Stimulated activated CD8-positive, alpha-beta memory T cell treated with anti-CD3 and anti-CD28 coated beads, Interleukin-4, amount 100 ng/mL, for 4 hours (primary cell): ENCODE measurements at places on chromosomes 6 and 20.

GRCh38 chr6:148524976-148525375 lies 182.3 kb downstream of the SASH1 start:
- DNase-seq = no peak

DNA sequence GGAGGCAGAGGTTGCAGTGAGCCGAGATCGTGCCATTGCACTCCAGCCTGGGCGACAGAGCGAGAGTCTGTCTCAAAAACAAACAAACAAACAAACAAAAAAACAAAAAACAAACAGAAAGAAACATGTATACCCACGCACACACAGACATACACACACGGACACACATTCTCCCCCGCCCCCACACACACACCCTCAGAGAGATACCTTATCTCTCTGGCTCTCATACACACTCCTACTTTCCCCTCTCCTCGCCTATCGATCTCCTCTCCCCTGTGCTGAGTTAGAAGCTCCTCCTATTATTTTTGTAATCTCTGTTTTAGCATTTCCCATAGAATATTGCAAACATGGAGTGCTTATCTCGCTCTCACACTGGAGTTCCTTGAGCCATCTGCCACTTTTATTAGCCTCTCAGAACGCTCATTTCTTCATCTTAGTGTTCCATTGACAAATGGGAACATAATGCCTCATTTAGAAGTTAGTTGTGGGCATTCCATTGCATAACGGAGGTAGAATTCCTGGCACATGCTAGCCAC lies 144.2 kb upstream of the CITED2 start:
- DNase-seq = no peak

DNA sequence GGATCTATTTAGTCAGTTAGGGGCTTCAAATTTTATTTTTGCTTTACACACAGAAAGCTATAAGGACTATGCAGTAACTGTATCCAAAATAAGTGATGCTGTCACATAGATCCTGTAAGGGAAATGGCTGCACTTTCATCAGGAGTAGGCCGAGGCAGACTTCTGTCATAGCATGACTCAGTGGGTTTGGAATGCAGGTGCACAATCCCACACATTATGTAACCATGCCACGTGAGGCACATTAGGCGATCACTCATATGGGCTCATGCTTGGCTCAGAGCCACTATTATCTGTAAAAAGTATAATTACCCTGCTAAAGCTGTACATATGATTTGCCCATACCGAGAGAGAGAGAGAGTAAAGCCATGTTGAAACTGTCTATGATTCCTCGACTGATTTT lies 1189.4 kb upstream of the EYS start:
- no peak for DNase-seq

GRCh38 chr20:16555754-16556153 lies 17.5 kb downstream of the KIF16B start:
- DNase-seq = no peak

DNA sequence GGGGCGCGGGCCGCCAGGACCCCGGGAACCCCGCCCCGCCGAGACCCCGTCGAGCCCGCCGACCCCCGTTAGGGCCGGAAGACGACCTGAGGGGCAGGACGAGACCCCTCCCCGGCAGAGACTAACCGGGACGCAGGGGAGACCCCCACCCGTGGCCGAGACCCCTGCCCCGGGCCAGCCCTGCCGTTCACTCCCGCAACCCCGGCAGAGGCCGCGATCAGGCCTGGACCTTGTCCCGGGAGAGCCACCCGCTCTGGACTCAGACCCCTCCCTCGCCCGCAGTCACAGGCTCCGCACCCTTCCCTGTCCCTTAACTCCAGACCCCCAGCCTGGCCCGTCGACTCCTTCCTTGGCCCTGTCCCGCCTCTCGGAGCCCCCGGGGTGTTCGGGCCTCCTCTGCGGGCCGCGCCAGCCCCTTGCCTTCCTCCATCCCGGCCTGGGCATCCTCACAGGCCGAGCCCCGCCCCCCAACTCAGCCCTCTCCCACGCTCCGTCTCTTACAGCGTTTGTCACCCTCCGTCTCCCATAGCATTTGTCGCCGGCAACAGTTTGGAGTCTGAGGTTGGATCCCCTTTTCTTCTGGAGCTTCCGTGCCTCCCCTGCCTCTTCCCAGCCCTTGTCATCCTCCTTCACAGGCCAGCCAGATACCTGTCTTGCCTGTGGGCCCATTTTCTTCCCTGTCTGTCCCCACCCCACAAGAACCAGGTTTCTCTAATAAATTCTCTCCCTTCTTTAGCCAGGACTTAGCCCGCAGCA lies 569 bp downstream of the TCEA2 start:
- DNase-seq = no peak

GRCh38 chr20:44143936-44144335 lies 43.1 kb downstream of the JPH2 start:
- no peak for DNase-seq

GRCh38 chr20:9200620-9201019 lies 131.7 kb downstream of the PLCB4 start:
- no peak for DNase-seq

DNA sequence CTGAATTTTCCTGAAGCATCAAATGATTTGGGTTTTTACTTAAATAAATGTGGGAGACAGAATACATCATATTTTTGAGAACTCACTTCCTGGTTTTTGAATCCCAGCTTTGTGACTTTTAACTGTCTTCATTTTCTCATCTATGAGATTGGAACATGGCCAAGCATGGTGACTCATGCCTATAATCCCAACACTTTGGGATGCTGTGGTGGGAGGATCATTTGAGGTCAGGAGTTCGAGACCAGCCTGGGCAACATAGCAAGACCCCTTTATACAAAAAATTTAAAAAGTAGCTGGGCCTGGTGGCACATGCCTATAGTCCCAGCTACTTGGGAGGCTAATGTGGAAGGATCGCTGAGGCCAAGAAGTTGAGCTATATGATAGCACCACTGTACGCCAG lies 122.3 kb downstream of the QKI start:
- DNase-seq = no peak

- no peak for DNase-seq
These were observed 6.4 kb downstream of the ATXN1 start for GRCh38 chr6:16754876-16755275.

- DNase-seq = no peak
These were observed 9.8 kb upstream of the ZNF831 start for GRCh38 chr20:59153832-59154231.

- no peak for DNase-seq
These were observed 65.4 kb downstream of the BMP7 start for GRCh38 chr20:57200882-57201695.

- DNase-seq = no peak
These were observed 12.9 kb upstream of the WFDC2 start for GRCh38 chr20:45456632-45457031.

DNA sequence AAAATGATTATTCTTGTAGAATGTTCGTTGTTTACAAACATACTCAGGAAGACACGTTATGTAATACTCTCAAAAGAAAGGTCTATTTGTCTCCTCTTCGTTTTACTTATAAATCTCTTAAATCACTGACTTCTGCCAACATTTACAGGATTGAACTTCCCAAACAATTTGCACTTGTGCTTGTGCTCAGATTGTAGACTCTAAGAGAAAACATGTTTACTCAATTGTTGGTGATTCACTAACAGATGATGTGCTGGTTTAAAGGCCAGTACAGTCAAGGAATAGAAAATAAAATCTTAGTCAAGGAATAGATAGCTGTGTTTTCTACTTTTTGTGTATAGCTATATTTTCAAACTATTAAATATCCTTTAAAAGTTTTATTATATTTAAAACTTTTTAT lies 172.8 kb downstream of the GJA1 start:
- DNase-seq = no peak

GRCh38 chr6:9007027-9007426 lies 571.7 kb upstream of the SLC35B3 start:
- DNase-seq = no peak

DNA sequence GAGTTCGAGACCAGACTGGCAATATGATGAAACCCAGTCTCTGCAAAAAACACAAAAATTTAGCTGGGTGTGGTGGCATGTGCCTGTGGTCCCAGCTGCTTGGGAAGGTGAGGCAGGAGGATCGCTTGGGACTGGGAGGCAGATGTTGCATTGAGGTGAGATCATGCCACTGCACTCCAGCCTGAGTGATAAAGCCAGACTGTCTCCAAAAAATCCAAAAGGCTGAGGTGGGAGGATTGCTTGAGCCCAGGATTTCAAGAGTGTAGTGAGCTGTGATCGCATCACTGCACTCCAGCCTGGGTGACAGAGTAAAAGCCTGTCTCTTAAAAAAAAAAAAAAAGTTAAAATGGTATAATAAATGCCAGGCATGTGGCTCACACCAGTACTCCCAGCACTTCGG lies 1.3 kb upstream of the PTCRA start:
- no peak for DNase-seq

- DNase-seq = no peak
These were observed 58.3 kb downstream of the KIF6 start for GRCh38 chr6:39666706-39667489.

DNA sequence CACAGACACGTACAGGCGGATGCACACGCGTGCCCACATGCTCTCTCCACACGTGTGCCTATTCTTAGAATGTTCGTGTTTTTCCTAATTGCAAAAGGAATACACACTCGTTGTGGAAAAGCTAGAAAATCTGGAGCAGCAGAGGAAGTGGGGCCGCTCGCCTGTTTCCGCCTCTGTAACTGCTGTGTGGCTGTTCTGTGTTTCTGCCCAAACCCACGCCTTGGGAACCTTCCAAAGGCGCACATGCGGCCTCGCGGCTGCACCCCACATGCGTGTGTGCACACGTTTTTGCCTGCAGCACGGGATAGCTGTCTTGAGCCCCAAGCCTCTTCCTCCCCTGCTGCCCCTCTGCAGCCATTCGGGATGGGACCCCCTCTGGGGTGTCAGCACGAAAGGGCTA lies 12.2 kb downstream of the SLC17A9 start:
- DNase-seq = no peak

GRCh38 chr6:13217206-13217905 lies 111.0 kb downstream of the TBC1D7 start:
- DNase-seq = no peak

DNA sequence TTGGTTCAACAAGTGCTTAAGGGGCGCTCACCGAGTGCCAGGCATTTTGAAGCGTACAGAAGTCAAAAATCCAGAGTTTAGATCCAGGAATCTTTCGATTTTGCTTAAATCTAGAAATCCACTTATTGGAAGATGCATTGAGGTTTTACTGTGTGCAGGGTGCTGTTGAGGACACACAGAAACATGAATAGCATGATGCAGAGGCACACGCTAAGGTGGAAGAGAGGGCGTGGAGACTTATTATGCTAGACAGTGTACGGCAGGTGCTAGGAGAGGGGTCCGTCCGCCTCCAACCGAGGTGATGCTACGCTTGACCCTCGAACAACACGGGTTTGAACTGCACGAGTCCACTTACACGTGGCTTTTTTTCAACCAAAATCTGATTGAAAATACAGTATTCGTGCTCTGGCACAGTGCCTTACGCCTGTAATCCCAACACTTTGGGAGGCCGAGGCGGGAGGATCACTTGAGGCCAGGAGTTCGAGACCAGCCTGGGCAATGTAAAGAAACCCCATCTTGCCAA lies 1.0 kb upstream of the KIF13A start:
- no peak for DNase-seq

GRCh38 chr6:111119571-111120329 lies 32.4 kb downstream of the SLC16A10 start:
- DNase-seq = no peak

DNA sequence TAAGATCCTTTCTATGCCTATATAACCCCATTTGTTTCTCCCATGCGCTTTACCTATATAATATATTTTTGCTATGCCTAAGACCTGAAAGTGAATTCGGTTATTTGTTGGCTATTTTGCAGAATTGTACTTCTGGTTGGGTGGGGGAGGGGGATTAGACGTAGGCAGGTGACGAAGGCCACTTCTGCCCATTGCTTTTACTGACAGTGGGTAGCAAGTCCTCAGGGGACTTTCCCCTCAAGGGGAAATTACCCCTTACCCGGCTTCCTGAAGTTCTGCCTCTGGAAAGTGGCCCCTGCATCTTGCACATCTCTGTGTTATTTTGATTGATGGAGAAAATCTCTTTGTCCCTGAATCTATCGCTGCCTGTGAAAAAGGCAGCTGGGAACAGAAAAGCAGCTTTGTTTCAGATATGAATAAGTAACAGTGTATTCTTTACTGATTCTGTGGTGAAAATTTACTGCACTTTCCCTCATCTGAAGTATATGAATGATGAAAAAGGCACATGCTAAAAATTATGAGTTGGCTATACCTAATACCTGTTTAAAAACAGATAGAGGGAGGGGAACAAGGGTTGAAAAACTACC lies 133.9 kb downstream of the UTRN start:
- DNase-seq = no peak

DNA sequence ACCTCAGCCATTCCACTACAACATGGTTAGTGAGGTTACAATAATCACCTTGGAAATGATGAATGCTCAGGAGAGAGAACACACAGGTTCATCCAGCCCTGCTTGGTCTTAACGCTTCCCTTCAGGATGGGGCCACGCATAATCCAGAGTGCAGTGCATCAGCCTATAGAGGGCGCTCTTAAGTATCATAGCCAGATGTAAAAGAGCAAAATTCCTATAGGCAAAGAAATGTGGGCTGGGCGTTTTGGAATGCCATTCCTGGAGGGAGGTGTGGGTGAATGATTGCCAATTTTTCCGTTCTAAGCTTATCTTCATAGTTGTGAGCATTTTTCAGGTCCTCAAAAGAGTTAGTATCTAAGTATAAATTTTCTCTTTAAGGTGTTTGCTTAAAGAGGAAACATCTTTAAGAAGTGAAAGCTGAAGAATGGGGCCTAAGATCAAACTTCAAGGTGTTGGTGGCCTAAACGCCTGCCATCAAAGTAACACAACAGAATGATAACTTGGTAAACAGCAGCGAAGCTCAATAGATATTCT lies 1.8 kb downstream of the RIPOR2 start:
- no peak for DNase-seq

GRCh38 chr20:3932277-3932676 lies 43.1 kb downstream of the PANK2 start:
- no peak for DNase-seq

DNA sequence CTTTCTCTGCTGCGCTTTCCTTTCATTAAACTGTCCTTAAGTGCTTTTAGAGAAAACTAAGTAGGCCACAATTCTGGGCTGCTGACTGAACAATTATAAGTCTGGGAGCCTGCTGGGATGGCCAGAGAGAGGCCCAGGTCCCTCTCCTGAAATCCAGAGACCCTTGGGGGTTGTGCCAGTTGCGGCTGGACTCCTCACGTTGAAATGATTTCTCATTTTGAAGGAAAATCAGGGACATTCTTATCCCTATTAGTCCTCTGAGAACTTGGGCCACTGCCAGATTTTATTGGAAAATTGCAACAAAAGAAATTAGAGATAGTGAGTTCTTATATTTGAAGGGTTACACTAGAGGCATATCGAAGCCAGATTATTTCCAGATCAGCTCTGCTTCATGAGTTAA lies 145.1 kb downstream of the CLIC5 start:
- no peak for DNase-seq

GRCh38 chr20:46324960-46325703 lies 16.8 kb upstream of the CDH22 start:
- no peak for DNase-seq

DNA sequence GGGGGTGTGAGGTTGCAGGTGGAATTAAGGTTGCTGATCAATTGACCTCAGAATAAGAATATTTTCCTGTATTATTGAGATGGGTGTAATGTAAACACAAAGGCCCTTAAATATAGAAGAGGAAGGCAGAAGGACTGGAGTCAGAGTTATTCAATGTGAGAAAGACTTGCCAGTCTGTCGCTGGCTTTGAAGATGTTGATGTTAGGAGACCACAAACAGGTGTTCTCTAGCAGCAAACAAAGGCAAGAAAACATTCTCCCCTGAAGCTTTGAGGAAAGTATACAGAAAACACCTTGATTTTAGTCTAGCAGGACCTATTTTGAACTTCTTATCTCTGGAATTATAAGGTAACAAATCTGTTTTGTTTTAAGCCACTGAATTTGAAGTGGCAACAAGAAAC lies 138.9 kb upstream of the PTPRK start:
- no peak for DNase-seq

GRCh38 chr20:59027741-59028320 lies 4.3 kb downstream of the ATP5F1E start:
- no peak for DNase-seq
